Left kidney (tissue), 8 donors: ENCODE measurements at places on chromosomes 12 and 14. TPM values are rescaled to one million over a fixed set of nuclear protein-coding genes. Genes with fewer than 3 reads are reported as not detected.

DNA sequence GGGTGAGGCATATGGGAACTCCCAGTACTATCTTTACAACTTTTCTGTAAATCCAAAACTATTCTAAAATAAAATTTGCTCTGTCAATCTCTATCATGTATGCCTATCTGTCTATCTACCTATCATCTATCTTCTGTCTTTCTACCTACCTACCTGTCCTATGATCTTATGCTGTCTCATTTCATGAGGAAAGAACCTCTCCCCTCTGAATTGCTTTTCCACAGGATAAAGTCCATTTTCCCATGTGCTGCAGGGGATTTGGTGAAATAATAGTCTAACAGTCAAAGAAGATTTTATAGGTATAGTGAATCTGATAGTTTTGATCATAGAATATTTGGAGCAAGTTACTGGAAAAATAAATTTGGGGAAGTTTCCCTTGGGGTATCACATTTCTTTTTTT is 86.8 kb upstream of the RIC8B start:
- no peak for DNase-seq

The CLEC14A gene
- polyA plus RNA-seq: 11.4 TPM

The TUBA1A gene
- polyA plus RNA-seq: 433 TPM

The TOMM20L gene
- polyA plus RNA-seq: 2.5 TPM
